ENCODE measurements at places on chromosomes 2 and 18.

- no peak overlapping the region for H3K27ac ChIP-seq
- no peak for DNase-seq
- no peaks in the 10 kb centered on the region for H3K27me3 ChIP-seq
- H3K4me1 ChIP-seq = no peaks in the 10 kb centered on the region
Measured at GRCh38 chr2:211157211-211157610, 600.8 kb downstream of the CPS1 start.

DNA sequence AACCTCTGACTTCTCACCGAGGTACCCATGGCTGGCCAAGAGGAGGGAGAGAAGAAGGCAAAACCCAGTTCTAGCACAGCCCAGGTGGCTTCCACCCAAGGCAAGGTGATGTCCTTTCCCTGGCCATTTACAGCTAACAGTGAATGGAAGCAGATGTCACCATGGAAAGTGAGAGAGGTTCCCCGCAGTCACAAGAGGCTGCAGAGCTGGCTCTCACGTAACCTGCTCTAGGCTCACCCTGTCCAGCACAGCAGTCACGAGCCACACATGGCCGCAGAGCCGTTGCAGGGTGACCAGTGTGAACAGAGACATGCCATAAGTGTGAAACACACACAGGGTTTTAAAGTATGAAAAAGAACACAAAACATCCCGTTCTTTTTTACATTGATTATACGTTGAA is 169.4 kb downstream of the TNS1 start:
- no peak for DNase-seq
- no peaks in the 10 kb centered on the region for H3K27me3 ChIP-seq
- H3K4me1 ChIP-seq = peaks cover 100% of the 10 kb centered on the region
- H3K36me3 ChIP-seq = peaks cover 77% of the 10 kb centered on the region
- peak overlapping the region; percentile 95 for H3K27ac ChIP-seq

GRCh38 chr2:239801404-239802184 is 223.5 kb downstream of the NDUFA10 start:
- H3K27me3 ChIP-seq = peaks cover 63% of the 10 kb centered on the region
- H3K4me3 ChIP-seq = no peak overlapping the region
- no peak overlapping the region for H3K27ac ChIP-seq

DNA sequence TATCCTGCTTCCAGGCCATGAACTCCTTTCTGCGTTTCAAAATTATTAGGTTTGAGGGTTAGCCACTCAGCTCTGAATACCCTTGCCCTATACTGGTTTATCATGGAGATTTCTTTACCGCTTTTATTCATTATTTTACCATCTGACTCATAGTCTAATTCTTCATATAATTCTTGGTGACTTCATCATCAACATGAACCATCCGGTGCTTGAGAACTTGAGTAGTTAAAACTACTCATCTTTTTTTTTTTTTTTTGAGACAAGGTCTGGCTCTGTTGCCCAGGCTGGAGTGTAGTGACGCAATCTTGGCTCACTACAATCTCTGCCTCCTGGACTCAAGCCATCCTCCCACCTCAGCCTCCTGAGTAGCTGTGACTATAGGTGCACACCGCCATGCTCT is 94.2 kb upstream of the LHCGR start:
- no peaks in the 10 kb centered on the region for H3K36me3 ChIP-seq
- no peaks in the 10 kb centered on the region for H3K4me1 ChIP-seq
- H3K27me3 ChIP-seq = peaks cover 12% of the 10 kb centered on the region
- DNase-seq = no peak

- H3K4me3 ChIP-seq = no peak overlapping the region
- no peaks in the 10 kb centered on the region for H3K36me3 ChIP-seq
- DNase-seq = no peak
- no peak overlapping the region for H3K27ac ChIP-seq
- peaks cover 30% of the 10 kb centered on the region for H3K27me3 ChIP-seq
Measured at GRCh38 chr18:73841661-73842060, 306.0 kb downstream of the FBXO15 start.

DNA sequence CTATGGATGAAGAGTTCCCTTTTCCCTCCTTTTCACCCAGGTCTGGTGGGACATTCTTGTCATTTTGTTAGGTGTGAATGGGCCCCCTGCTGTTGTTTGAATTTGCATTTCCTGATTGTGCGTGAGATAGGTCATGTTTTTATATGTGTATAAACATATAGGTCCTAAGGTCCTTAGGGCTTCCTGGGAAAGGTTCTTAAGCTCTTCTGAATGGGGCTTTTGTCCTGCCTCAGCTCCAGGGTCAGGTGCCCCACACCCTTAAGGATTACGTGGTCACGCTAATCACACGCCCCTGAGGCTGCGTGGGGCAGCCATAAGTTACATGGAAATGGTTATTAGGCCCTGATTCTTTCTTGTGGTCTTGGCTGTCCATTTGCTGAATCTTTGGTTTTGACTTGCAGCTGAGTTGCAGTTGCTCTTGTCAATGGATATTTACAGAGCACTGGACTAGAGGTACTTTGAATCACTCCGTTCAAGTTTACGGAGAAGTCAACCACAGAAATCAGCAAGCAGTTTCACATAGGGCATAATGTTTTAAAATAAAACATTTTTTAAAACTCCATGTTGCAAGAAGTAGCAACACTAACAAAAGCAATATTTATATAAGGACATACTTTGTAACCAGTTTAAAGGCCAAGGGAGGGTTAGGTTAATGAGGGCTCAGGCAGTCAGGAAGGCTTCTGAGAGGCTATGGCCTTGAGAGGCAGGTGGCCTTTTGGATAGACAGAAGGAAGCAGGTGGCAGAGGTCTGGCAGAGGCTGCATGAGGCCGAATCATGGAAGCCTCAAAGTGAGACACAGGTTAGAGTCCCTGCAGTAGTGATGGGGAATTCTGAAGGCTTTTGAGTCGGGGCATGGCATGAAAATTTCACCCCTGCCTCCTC is 24.2 kb downstream of the LIPG start:
- no peaks in the 10 kb centered on the region for H3K4me1 ChIP-seq
- no peak overlapping the region for H3K27ac ChIP-seq
- DNase-seq = no peak

GRCh38 chr2:64760128-64760527 is 106.4 kb upstream of the SERTAD2 start:
- H3K4me1 ChIP-seq = peaks cover 25% of the 10 kb centered on the region
- DNase-seq = no peak
- H3K4me3 ChIP-seq = no peak overlapping the region

DNA sequence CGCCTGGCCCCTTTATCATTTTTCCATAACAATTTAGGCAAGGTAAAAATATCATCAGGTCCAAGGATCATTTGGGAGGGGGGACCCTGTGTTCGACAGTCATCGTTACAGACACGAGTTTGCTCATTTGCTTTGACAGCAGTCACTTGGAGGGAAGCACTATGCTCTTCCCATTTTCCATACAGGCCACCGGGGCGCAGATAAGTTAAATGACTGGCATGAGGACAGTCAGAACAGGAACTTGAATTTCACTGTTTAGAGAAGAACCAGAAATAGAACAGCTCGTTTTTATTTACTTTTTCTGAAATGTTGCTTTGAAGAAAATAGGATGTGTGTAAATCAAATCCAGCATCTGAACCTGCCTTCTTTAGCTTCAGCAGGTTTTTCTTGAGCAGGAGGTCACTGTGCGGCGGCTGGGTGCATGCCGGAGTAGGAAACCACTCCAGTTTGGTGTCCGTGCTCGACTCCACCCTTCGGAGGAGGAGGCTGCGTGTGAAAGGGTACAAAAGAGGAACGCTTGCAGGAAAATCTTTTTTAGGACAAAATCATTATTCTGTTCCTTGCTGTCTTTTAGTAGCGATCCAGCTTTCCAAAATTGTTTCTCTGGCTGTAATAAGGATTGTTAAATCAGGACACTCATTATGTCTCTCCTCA is 15.2 kb downstream of the NPAS2 start:
- H3K4me3 ChIP-seq = no peak overlapping the region
- H3K4me1 ChIP-seq = peaks cover 56% of the 10 kb centered on the region
- peaks cover 4% of the 10 kb centered on the region for H3K36me3 ChIP-seq
- peak overlapping the region; percentile 69 for H3K27ac ChIP-seq
- H3K27me3 ChIP-seq = no peaks in the 10 kb centered on the region

- no peak for DNase-seq
- no peaks in the 10 kb centered on the region for H3K36me3 ChIP-seq
- H3K27ac ChIP-seq = peak overlapping the region; percentile 85
- peaks cover 98% of the 10 kb centered on the region for H3K4me1 ChIP-seq
- peak overlapping the region; percentile 73 for H3K4me3 ChIP-seq
Measured at GRCh38 chr2:217978536-217979150, 24.2 kb downstream of the TNS1 start.

Measured in left ventricle myocardium inferior (tissue), 1 donor.